Hematopoietic multipotent progenitor cell treated with erythropoietin and hydrocortisone succinate and interleukin-3 and kit ligand, for 6 days (in vitro differentiated cells): ENCODE measurements at places on chromosomes 3 and 15.

- DNase-seq, result no peak
Measured at GRCh38 chr3:149621218-149622005, 36.4 kb downstream of the WWTR1 start.

GRCh38 chr3:143067201-143067600 lies 52.4 kb upstream of the CHST2 start:
- DNase-seq, result no peak

- DNase-seq, result peak; percentile 87
Measured at GRCh38 chr3:32374788-32375595, 16.7 kb upstream of the CMTM7 start.

- DNase-seq, result peak; percentile 79
Measured at GRCh38 chr3:5194801-5195509, 7.4 kb downstream of the EDEM1 start.

DNA sequence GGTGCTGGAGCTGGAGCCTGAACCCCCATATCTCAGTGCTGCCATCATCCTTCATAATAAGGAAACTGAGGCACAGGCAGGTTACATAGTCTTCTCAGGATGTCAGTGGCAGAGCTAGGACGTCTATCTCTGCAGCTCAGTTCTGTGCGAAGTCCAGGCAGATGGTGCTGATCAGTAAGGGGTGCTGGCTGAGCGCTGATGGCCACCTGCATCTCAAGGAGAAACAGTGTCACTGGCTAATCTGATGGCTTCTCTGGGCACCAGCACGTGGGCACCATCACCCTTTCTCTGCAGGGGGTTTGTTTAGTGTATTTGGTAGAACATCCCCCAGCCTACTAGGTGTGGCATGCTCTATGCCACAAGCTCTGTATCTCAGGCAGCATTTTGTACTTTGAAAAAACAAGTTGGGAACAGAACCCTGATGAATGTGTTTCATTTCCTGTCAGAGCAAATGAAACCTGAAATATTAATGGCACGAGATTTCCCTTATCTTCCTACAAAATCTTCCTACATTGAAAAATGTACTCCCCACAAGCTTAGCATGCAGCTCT lies 35.1 kb downstream of the APBA2 start:
- DNase-seq, result no peak

- no peak for DNase-seq
Measured at GRCh38 chr15:85475711-85476110, 95.3 kb downstream of the AKAP13 start.

GRCh38 chr3:71662568-71662967 lies 62.6 kb downstream of the EIF4E3 start:
- DNase-seq, result no peak

- DNase-seq, result peak; percentile 16
Measured at GRCh38 chr15:70214276-70214675, 116.6 kb upstream of the TLE3 start.

- DNase-seq, result no peak
Measured at GRCh38 chr15:73130830-73131229, 78.6 kb downstream of the NEO1 start.

DNA sequence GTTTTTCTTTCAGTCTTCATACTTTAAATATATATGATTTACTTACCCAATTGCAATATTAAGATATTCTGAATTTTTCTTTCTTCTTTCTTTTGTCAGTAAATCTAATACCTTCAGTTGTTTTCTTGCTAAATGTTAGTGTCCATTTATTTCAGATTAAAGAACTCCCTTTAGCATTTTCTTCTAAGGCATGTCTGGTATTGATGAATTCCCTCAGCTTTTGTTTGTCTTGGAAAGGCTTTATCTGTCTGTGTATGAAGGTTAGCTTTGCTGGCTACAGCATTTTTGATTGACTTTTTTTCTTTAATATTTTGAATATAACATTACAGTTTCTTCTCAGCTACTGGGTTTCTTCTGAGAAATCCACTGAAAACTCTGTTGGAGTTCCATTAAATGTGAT lies 64.0 kb upstream of the PLSCR4 start:
- DNase-seq, result no peak

GRCh38 chr3:123447416-123447748 lies 1.5 kb downstream of the ADCY5 start:
- DNase-seq, result no peak

DNA sequence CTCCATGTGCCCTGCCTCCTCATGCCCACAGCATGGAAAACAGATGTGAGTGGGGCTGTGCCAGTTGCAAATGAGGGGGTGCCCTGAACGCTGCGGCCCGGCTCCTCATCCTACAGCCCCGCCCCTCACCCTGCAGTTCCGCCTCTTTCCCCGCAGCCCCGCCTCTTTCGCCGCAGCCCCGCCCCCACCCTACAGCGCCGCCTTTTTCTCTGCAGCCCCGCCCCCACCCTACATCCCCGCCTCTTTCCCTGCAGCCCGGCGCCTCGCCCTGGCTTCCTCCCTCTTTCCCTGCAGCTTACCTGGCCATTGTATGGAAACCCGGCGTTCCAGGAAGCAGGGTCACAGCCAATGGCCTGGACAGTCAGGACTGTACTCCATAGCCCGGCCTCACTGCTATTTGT lies 284.9 kb downstream of the TLE3 start:
- DNase-seq, result no peak

DNA sequence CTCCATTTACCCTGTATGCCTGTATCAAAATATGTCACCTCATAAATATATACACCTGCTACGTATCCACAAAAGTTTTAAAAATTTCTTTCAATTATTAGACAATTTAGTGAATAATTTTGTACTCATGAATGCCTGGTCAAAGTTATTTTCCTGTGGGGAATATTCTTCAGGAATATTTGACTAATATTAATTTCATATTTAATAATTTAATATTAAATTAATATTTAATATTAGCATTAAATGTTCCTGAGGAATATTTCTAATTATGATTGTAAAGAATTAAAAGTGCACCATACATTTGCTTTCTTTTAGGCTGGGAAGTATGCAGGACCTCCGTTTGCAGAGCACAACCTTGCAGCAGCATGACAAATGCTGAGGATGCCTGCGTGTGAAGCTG lies 422.7 kb downstream of the C3orf38 start:
- no peak for DNase-seq

GRCh38 chr3:194327218-194328052 lies 23.7 kb downstream of the CPN2 start:
- no peak for DNase-seq

GRCh38 chr15:93043621-93044300 lies 45.2 kb downstream of the RGMA start:
- no peak for DNase-seq

- no peak for DNase-seq
Measured at GRCh38 chr15:71753346-71753745, 57.0 kb upstream of the NR2E3 start.

GRCh38 chr15:73715417-73715816 lies 31.2 kb downstream of the CD276 start:
- no peak for DNase-seq

- no peak for DNase-seq
Measured at GRCh38 chr15:66651913-66652642, 50.0 kb upstream of the SMAD6 start.

- peak; percentile 85 for DNase-seq
Measured at GRCh38 chr3:46378426-46378942, 7.7 kb downstream of the CCR5 start.

DNA sequence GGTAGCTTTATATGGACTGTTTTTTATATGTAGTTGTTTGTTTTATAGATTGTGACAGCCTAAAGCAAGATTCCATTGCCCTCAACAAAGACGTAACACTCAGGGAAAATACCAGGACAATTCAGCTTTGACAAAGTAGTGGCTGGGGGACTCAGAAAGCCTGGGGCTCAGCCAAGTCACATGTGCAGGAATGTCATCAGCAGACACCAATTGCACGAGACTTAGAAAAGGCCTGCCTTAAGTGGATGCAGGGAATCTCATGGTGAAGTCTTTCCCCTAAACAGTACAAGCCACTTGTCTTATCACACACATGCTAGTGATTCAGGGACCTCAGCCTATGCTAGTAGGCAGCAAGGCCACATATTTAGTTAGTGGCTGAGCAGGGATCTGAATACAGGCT lies 381.8 kb upstream of the THBS1 start:
- DNase-seq, result no peak

DNA sequence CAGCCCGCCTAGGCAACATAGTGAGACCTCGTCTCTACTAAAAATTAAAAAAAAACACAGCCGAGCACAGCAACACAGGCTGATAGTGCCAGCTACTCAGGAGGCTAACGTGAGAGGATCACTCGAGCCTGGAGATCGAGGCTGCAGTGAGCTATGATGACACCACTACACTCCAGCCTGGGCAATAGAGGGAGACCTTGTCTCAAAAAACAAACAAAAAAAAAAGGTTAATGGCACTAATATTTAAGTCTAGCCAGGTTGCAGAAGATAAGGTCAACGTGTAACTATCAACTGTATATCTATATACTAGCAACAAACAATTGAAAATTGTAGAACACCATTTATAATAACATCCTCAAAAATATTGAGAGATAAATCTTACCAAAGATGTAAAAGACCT lies 75.1 kb downstream of the MYO9A start:
- no peak for DNase-seq
